Esophagus squamous epithelium (tissue), 5 donors: ENCODE measurements at places on chromosomes 11 and 22.

DNA sequence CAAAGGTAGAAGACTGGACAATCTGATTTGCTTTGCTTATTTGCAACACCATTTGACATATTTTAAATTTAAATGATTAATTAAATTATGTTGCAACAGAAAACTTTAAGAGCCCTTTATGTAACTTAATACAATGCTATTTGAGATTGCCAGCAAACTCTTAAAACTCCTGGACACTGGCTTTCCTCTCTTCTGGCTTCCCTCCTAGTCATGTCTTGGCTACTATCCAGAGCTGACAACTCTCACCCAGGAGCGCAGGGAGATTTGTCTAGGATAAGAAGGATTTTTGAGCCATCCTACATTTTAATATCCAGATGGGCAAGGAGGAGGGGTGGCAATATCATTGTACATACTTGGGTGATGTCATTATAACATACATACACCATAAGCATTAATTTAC, 134.3 kb downstream of the ELP4 start:
- no peak for DNase-seq

GRCh38 chr11:101127699-101128570, 1.7 kb downstream of the PGR start:
- no peak for DNase-seq

GRCh38 chr11:65870706-65871681, 1.6 kb downstream of the EFEMP2 start:
- no peak for DNase-seq

DNA sequence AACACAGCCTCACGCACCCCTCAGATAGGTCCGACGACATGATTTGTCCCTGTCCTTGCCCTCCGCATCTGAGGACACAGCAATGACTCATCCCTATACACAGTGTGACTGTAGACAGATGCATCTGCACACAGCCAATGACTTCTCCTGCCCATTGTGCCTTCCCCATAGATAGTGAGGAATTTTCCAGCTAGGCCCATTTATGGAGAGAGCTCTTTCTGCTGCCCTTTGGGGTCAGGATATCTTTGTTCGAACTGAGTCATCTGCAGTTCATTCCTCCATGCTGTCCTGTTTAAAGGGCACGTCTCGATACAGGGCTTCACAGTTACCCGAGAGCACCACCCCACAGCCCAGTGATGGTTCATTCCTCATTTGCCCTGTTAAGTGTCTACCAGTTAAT, 96.7 kb downstream of the LARGE1 start:
- no peak for DNase-seq

DNA sequence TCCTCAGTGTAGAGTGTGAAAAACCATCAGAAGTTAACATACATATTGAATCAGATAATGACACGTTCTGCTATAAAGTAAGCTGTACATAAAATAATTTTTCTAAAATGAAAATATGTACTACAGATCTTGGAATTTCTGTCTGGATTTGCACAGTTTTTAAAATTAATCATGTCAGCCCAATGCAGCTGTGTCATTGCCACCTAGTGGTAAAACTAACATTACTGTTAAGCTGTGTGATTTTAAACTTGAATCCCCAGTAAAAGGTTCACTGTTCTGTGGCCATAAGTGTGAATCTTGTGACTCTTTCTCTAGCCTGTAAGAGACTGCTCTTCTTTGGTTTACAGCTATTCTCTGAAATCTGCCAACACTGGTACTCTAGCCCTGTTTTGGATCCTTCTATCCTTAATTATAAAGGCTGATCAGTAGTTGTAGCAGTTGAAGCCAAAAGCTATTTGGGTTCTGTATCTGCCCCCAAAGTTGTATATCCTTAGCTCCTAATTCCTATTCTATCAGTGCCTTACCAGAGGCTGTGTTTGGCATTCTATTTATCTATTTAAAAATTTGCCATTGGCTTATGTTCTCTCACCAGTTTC, 4.0 kb downstream of the JRKL start:
- no peak for DNase-seq

GRCh38 chr11:102733232-102733875, 8.6 kb upstream of the MMP8 start:
- no peak for DNase-seq

DNA sequence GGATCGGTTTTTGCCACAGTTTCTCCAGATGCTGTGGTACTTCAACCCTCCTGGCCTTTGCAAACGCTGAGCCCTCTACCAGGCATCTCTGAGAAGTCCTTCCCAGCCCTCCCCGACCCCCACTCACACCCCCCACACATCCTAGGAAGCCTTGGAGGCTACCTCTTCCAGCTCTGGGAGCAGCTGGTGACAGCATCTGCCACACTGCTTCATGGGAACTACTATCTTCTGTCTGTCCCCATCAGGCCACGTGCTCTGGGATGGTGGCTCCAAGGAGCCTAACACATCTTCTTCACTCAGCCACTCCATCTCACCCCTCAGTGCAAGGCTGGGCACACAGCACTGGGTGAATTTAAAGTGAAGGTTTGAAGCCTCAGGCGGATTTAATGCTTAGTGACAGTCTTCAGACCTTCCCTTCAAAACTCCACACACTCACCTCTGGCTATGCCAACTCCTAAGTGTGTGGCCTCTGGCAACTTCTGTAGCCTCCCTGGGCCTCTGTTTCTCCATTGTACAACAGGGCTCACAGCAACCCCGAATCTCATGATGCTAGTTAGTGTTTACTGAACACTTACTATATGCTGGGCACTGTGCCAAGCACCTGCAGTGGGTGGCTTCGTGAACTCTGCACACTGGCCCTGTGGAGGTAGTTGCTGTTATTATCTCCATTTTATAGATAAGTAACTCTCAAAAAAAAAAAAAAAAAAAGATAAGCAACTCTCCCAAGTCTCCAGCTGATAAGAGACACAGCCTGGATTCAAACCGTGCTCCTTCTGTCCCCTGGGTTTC, 7.3 kb upstream of the TP53I11 start:
- DNase-seq: no peak

DNA sequence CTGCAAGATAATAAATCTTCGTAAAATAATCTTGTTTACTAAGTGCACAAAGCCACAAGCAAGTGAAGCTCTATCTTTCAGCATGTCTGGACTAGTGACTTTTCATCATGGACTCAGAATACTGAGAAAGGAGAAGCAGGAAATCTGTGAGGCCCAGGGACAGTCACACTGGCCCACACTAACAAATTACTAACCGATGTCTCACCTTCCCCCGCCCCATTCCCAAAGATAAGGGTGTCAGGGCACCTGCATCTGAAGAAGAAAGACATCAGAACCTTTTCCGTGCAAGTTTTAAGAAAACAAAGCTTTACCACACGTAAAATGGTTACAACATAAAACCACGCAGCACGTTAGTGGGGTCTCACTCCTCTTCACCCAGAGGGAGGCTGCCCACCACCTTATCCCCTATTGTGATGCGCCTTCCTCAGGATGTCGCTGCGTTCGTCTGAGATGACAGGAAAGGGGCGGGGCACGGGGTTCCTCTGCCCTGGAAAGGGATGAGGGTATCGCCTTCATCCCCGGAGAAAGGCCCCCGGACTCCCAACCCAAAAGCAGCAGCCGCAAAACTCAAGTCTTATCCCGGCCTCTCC, 616 bp downstream of the BTBD10 start:
- DNase-seq: no peak

DNA sequence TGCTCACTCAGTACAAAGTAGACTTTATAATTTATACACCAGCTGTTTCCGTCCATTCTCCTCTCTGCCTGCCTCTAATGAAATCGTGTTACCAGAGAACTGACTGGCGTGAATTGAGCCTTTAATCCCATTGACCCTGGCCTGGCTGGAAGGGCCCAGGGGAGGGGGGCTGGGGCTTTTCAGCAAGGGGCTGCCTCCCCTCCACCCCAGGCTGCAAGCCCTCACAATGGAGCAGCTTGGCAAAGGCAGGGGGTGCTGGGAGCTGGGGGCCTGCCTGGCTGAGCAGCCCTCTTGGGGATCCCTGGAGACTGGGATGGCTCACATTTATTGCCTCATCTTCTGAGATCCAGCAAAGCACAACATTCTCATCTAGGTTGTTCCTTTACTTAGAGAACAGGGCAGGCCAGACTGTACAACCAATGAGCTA, 25.8 kb upstream of the LMO1 start:
- DNase-seq: no peak

DNA sequence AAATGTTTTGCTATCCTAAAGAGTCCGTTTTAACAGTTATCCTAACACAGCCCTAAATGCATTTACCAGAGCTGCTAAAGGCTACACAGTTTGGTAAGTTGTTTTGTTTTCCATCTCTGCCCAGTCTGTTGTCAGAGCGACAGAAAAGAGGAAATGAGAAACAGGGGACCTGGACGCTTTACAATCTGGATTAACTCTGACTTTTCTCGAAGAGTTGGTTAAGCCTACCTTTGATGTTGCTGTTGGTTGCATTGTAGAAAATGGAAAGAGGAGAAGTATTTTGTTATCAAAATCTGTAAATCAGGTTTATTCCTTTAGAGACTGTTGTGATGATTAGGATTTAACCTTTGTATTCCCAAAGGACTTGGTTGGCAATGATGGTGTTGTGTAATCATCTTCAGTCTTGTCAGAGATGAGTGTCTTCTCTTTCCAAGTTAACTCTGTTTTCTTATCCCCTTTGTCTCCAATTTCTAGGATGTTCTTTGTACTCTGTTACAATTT, 481 bp downstream of the ANGPTL5 start:
- DNase-seq: no peak

GRCh38 chr22:36776722-36777121, 803 bp upstream of the IFT27 start:
- no peak for DNase-seq

DNA sequence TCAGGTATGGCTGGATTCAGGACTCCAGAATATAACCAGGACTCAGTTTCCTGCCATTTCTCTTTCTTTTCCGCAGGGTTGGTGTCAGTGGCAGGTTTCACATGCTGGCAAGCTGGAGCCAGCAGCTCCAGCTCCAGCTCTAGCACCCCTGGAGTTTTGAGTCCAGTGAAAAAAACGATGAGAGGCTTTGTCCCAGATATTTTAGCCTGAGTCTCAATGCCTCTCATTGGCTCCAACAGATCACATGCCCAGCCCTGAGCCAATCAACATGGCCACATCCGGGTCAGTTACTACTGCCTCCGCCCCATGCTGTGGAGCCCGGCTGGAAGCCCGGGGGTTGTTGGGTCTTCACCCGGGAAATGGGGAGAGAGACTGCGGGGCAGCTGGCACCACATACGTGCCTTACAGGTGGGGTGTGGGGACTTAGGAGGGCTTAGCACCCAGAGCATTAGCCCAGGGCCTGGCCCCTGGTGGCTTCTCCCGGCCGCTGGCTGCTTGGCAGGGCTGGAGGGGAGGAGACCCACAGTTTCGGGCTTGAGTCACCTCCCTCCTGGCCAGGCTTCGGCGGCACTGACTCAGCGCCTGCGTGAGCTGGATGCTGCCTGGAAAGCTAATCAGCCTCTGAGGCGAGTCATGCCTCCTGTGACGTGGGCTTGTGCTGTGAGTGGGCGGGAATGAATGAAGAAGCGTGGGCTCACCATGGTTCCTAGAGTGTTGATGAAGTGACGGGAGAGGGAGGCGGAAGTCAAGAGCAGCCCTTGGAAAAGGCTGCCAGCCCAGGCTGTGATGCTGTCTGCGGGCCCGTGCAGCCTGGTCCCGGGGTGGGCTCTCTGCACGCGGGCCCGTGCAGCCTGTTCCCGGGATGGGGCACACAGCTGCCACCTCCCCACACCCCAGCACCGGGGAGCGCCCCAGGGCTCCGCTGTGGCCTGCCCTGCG, 15.3 kb upstream of the MRTFA start:
- peak; percentile 75 for DNase-seq

- no peak for DNase-seq
Measured at GRCh38 chr22:30989474-30989873, 20.4 kb downstream of the TUG1 start.

- no peak for DNase-seq
Measured at GRCh38 chr22:48885919-48886305, 941.8 kb downstream of the BRD1 start.

DNA sequence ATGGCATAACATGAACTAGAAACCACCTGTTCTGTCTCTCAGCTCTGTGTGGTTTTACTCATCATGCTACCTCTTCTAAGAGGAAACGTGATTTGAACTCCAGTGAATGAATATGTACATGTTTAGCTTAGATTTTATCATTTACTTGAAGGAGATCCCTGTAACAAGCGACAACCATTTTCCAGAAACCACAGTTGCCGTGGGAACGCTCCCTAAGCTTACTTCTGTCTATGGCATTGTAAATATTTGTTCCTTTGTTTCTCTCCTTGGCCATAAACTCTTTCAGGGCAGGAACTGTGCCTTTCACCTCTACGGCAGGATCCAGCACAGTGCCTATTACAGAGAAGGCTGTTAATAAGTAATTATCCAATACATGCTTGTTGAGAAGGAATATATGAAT, 17.1 kb upstream of the TPH1 start:
- DNase-seq: no peak

DNA sequence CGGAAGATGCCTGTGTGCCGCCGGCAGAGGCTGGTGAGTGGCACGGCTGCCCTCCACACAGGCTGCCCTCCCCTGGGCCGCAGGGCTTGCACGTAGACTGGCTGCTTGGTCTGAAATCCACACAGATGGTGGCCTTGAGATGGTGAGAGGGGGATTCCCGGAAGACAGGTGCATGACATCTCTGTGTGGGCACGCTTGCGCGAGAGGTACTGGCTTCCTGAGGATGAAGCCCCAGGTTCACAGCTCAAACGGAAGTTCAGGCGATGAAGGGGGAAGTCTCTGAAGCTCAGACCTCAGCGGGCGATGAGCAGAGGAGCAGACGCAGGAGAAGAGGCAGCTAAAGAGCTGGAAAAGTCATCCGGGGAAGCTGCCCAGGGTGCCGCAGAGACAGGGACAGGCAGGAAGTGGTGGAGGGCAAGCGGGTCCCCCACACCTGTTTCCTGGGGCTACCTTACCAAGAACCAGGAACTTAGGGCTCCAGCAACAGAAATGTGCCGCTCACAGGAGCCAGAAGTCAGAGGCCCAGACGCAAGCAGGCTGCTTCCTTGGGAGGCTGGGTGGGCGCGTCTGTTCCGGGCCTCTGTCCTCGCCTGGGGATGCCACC, 7.2 kb downstream of the CRELD2 start:
- DNase-seq: no peak

DNA sequence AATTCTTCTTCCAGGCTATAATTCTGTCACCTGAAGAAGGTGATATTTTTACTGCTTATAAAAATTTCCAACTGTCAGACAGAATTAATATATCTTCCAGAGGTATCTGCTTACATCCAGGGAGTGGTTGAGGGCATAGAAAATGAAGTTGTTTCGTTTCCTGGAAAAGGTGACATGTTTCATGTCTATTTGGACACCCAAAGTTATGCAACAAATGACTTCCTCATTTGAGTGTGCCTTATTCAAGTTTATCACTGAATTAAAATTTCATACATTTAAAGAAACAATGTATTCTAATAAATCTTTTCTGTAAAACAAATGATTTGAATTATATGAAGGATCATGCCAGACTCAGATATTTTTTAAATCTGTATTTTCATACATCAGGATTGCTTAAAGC, 8.5 kb upstream of the GRAMD1B start:
- DNase-seq: no peak
